ENCODE measurements at places on chromosomes 4 and X.

- H3K36me3 ChIP-seq, result no peaks in the 10 kb centered on the region
- no peak overlapping the region for H3K4me3 ChIP-seq
- no peak for DNase-seq
Observed at GRCh38 chrX:31201503-31201902, 129.7 kb upstream of the FTHL17 start.

DNA sequence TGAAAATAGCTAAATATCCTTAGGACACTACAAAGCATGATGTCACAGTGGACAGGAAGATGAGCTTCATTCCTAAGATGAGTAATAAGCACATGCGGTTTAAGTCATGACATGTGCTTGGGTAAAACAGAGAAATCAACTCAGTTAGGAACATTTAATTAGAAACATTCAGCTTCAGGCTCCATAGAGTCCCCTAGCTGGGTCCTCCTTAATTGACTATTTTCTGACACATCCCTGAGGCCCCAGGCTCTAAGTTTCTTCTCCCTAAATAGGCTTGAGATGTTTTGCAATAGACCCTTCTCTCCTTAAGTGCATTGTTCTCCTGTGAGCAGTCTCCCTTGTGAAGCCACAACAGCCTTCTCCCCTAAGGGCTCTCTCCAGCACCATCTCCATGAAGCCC lies 70.4 kb upstream of the ANXA3 start:
- peaks cover 15% of the 10 kb centered on the region for H3K27me3 ChIP-seq
- no peaks in the 10 kb centered on the region for H3K4me1 ChIP-seq
- no peak for DNase-seq
- H3K27ac ChIP-seq, result no peak overlapping the region
- no peaks in the 10 kb centered on the region for H3K36me3 ChIP-seq
- no peak overlapping the region for H3K4me3 ChIP-seq

DNA sequence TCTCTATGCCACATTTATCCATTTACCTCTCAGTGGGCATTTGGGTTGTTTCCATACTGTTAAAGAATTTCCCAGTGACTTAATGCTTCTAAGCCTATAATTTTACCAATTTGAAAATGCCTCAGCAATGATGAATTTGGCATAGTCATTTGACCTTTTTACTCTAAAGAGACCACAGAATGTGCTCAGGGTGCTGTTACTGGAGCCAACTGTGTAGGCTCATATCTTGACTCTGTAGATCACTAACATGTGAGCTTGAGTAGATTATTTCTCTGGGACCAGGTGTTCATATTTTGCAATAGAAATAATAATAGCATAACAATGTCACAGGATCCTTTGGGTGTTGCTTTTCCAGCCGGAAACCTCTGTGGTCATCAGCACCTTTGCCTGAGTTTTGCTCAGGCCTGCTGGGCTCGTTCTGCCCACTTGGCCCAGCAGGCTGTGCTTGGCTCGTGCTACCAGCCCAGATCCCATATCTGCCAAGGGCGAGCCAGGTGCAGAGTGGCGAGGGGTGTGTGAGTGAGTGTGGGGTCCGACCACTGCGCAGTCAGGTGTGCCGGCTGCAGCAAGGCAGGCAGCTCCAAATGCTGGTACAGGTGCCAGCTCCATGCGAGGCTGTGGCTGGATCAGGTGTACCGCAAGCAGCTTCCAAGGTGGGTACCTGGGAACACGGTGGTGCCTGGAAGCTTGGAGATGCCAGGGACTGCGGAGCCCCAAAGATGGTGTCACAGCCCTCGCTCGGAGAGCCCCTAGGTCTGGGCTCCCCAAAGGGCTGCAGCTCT lies 70.6 kb upstream of the ANK2 start:
- peaks cover 3% of the 10 kb centered on the region for H3K27me3 ChIP-seq
- H3K36me3 ChIP-seq, result no peaks in the 10 kb centered on the region
- DNase-seq, result no peak
- no peaks in the 10 kb centered on the region for H3K4me1 ChIP-seq
- no peak overlapping the region for H3K27ac ChIP-seq

GRCh38 chr4:11843340-11843739 lies 414.6 kb upstream of the HS3ST1 start:
- H3K4me3 ChIP-seq, result no peak overlapping the region
- no peaks in the 10 kb centered on the region for H3K4me1 ChIP-seq
- no peaks in the 10 kb centered on the region for H3K27me3 ChIP-seq
- H3K36me3 ChIP-seq, result no peaks in the 10 kb centered on the region
- no peak overlapping the region for H3K27ac ChIP-seq

GRCh38 chrX:310621-311155 lies 7.9 kb downstream of the GTPBP6 start:
- no peak overlapping the region for H3K27ac ChIP-seq
- no peaks in the 10 kb centered on the region for H3K27me3 ChIP-seq
- peaks cover 50% of the 10 kb centered on the region for H3K36me3 ChIP-seq
- H3K4me3 ChIP-seq, result no peak overlapping the region
- no peak for DNase-seq

- H3K27me3 ChIP-seq, result peaks cover 3% of the 10 kb centered on the region
- no peak overlapping the region for H3K4me3 ChIP-seq
- DNase-seq, result peak; percentile 74
- no peaks in the 10 kb centered on the region for H3K36me3 ChIP-seq
- H3K27ac ChIP-seq, result no peak overlapping the region
Observed at GRCh38 chr4:128574706-128575105, 234.8 kb upstream of the JADE1 start.

- no peak overlapping the region for H3K4me3 ChIP-seq
- no peaks in the 10 kb centered on the region for H3K4me1 ChIP-seq
- no peak overlapping the region for H3K27ac ChIP-seq
- no peaks in the 10 kb centered on the region for H3K36me3 ChIP-seq
- DNase-seq, result no peak
Observed at GRCh38 chrX:136488706-136489105, 959 bp downstream of the BRS3 start.

- peaks cover 2% of the 10 kb centered on the region for H3K36me3 ChIP-seq
- no peaks in the 10 kb centered on the region for H3K27me3 ChIP-seq
- H3K27ac ChIP-seq, result no peak overlapping the region
- no peaks in the 10 kb centered on the region for H3K4me1 ChIP-seq
- H3K4me3 ChIP-seq, result no peak overlapping the region
Observed at GRCh38 chr4:70979445-70980008, 13.9 kb upstream of the DCK start.

DNA sequence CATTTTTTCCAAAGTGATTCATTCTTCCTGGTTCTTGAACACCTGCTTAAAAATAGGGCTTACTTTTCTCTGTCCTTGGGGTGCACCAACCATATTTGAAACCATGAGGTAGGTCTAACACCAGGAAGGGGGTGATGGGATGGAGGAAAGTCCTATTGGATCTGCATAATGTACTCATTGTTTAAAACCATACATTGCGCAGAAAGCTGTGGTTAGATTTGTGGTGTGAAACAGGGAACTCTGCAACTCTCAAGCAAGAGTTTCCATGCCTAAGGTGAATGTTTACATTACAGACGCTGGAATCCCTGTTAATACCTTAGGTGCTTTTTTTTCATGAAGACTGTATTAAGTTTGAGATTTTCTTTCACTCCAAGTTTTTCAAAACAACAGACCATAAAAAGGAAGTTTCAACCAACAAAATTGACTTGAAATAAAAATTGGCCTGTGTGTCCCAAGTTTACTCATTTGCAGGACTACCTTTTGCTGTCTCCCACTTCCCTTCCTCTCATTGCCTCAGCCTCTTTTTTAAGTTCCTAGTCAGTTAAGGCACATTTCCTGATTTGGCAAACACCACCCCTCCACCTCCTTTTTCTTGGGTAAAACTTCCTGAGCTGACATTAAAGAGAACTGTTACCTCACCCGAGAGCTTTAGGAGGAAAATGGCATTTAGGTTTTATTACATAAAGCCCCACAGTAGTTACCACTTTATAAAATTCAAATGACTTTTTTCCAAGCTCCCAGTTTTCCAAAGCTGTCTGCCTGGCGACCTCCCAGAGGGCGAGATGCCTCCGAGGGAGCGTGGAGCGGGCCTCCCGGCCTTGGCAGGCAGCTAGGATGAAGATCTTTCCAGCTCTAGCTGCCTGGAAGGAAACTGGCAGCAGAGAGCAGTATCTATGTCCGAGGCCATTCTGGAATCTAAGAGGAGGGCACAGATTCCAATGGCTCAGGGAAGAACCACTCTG lies 47.9 kb upstream of the RBPJ start:
- peaks cover 28% of the 10 kb centered on the region for H3K4me1 ChIP-seq
- no peaks in the 10 kb centered on the region for H3K27me3 ChIP-seq
- no peaks in the 10 kb centered on the region for H3K36me3 ChIP-seq
- no peak overlapping the region for H3K27ac ChIP-seq
- no peak overlapping the region for H3K4me3 ChIP-seq

DNA sequence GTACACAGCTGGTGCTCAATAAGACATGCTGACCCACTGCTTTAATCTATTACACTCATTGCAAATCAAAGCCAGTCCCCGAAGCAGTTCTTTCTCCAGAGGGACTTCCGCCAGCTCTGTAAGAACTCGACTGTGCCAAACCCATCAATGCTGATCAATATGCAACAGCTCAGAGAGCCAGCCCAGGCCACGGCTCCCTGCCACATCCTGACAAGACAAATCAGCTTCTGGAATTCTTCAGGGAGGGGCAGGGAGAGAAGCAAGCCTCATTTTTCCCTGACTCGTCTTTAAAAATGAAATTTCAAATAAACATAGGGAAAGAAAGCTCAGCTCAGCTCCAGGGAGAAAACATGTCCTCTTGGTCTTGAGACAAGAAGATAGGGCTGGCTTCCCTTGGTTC lies 5.3 kb upstream of the ADRA2C start:
- no peak for DNase-seq
- H3K27ac ChIP-seq, result no peak overlapping the region
- H3K27me3 ChIP-seq, result peaks cover 6% of the 10 kb centered on the region
- H3K4me3 ChIP-seq, result no peak overlapping the region
- H3K36me3 ChIP-seq, result no peaks in the 10 kb centered on the region
- H3K4me1 ChIP-seq, result no peaks in the 10 kb centered on the region

GRCh38 chr4:88928852-88929251 lies 128.1 kb downstream of the FAM13A start:
- no peak for DNase-seq
- H3K36me3 ChIP-seq, result no peaks in the 10 kb centered on the region
- peaks cover 3% of the 10 kb centered on the region for H3K4me1 ChIP-seq

- H3K27me3 ChIP-seq, result no peaks in the 10 kb centered on the region
- H3K4me3 ChIP-seq, result no peak overlapping the region
- H3K27ac ChIP-seq, result no peak overlapping the region
- H3K4me1 ChIP-seq, result peaks cover 3% of the 10 kb centered on the region
Observed at GRCh38 chrX:69155786-69156520, 9.3 kb downstream of the PJA1 start.

DNA sequence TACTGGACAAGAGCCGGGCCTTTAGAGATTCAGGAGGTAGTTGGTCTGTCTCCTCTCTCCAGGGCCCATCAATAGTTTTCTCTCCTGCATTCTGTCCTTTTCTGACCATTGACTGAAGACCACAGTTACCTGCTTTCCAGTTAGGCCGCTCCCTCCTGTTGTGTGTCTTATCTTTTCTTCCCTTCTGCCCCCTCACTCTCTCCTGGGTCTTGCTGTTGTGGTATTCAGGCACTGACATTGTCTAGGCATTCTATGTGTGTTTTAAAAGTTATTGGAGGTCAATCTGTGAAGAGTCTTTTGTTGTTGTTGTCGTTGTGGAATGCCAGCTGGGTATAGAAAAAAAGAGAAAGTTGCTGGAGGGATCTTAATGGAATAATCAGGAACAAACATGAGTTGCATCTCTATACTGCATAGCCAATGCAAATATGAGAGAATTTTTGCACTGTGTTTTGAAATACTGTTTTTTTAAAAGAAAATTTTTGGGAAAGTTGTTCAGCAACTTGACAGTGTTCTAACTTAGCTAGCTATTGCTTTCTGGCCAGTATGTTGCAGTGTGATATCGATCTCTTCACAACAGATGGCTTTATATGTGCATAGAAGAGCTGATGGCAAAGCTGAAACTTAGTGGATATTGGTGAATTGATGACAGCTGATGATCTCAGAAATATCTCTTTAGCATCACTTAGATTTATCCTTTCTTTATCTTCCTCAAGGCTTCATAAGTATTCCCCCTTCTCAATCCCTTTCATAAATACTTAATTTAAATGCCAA lies 240.7 kb downstream of the C4orf33 start:
- H3K27me3 ChIP-seq, result peaks cover 3% of the 10 kb centered on the region
- no peak overlapping the region for H3K4me3 ChIP-seq
- no peaks in the 10 kb centered on the region for H3K4me1 ChIP-seq

DNA sequence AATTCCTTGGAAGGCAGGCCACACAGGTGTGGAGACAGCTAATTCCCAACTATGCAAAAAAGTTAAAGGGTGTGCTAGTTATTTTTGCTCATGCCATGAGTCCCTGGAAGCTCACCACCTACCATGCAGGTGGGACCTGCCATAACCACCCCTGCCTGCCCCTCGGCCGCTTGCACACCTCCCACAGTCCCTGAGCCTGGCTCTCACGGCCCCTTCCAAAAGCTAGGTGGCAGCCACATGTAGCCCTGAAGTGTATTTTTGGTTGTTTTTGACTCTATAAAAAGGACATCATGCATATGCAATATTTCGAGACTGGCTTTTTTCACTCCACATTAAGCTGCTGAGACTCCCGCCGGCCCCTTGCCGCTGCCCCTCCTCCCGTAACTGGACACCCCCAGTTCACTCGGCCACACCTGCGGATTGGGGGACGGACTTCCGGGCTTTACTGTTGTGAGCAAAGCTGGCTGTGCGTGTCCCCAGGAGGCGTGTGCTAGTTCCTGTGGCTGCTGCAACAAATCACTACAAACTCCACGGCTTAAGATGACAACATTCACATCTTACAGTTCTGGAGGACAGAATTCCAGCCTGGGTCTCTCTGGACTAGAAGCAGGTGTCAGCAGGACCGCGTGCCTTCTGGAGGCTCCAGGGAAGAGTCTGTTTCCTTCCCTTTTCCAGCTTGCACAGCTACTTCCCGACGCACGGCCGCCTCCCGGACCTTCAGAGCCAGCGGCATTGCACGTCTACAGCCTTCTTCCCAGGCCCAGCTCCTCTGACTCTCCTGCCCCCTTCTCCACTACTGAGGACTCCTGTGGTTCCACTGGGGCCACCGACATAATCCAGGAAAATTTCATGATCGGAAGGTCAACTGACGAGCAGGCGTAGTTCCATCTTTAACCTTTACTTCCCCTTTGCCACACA lies 24.8 kb downstream of the ZFYVE28 start:
- DNase-seq, result peak; percentile 24
- peaks cover 3% of the 10 kb centered on the region for H3K36me3 ChIP-seq
- no peak overlapping the region for H3K4me3 ChIP-seq
- no peak overlapping the region for H3K27ac ChIP-seq

GRCh38 chr4:104519588-104519987 lies 24.9 kb upstream of the CXXC4 start:
- no peak overlapping the region for H3K4me3 ChIP-seq
- no peak for DNase-seq
- no peak overlapping the region for H3K27ac ChIP-seq
- H3K27me3 ChIP-seq, result no peaks in the 10 kb centered on the region
- H3K4me1 ChIP-seq, result no peaks in the 10 kb centered on the region
- H3K36me3 ChIP-seq, result no peaks in the 10 kb centered on the region

DNA sequence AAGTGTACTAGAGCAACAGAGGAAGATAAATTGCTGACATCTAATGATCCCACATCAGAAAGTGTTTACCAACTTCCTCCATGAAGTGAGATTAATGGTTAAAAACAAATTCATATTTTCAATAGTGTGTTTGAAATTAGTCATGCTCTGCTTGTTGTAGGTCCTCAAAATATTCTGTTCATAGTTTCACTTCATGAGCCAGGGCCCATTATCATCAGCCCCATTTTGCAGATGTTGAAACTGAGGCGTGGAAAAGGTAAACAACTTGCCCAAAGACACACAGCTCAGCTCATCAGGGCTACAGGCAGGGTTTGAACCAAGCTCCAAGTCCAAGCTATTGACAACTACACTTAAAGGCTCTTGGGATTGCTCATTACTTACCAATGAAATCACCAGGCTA lies 103.5 kb upstream of the PPARGC1A start:
- H3K27ac ChIP-seq, result no peak overlapping the region
- no peak overlapping the region for H3K4me3 ChIP-seq
- H3K27me3 ChIP-seq, result no peaks in the 10 kb centered on the region
- DNase-seq, result no peak
- H3K36me3 ChIP-seq, result no peaks in the 10 kb centered on the region

All from activated CD4-positive, alpha-beta memory T cell treated with anti-CD3 and anti-CD28 coated beads, Interleukin-2, amount 10 ng/mL, durations not matched to agents 7 days and 5 days (primary cell).